AG10803 (cell line): ENCODE measurements at places on chromosomes 12 and 14.

DNA sequence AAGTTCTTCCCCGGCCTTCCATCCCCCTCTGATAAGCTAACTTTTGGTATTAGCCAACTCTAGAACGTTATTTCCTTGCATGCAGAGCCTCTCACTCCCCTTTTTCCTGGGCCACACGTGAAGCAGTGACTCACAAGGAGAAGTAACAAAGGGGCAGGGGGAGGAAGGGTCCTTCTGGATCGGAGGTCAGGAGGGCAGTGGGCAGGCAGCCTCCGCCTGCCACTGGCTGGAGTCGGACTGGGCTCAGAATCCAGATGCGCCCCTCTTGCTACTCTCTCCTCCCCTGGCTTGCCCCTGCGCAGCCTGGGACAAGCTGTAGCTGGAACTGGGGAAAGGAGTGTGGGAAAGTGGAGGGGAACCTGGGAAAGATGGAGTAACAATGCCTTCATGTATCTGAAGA, 55.0 kb downstream of the TPCN1 start:
- no peak for DNase-seq

GRCh38 chr14:105180592-105181548, at the start of gene NUDT14:
Gene NUDT14 (minus strand): TSS chr14:105181312. CDS start chr14:105181209, 103 bp downstream.
- DNase-seq, result peak; percentile 16

DNA sequence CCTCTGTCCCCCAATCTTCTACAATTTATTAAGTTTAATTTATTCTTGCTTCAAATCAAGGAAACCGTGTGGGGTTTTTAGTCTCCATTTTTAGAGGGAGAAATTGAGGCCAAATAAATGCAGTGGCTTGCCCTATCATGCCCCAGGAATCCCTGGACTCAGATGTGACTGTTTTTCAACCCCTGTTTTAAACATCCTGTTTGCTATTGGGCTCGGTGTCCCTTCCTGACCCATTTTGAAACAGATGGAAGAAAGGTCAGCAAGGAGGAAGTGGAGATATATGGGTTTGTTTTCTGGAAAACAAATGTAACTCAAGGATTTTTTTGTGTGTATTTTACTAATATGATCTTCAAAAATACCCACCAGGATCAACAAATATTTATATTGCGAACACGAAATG, 84.7 kb downstream of the DACT1 start:
- no peak for DNase-seq

GRCh38 chr14:55921511-55921910, 196.7 kb upstream of the PELI2 start:
- DNase-seq, result no peak

GRCh38 chr12:88922816-88923215, 342.5 kb upstream of the KITLG start:
- DNase-seq, result peak; percentile 39

GRCh38 chr12:44098786-44099185, 262.9 kb downstream of the TMEM117 start:
- no peak for DNase-seq

- DNase-seq, result no peak
These were observed 481 bp downstream of the REC8 start for GRCh38 chr14:24172261-24172860.

DNA sequence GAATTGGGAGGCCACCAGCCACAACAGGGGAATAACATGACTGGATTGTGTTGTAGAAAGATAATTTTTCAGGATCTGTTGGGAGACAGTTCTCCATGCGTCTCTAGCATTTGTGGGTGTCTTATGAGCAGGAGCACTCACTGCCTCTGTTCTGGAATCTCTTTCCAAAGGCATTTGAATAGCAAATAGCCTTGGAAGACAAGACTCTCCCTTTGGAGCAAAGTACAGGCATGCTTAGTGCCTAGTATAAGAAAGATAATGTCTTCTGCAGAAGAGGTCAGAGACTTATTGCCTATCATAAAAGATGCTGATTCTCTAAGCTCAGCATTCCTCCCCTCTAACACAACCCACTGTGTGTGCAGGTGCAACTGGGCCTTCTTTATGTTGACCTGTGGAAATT, 58.3 kb downstream of the VCPKMT start:
- no peak for DNase-seq

DNA sequence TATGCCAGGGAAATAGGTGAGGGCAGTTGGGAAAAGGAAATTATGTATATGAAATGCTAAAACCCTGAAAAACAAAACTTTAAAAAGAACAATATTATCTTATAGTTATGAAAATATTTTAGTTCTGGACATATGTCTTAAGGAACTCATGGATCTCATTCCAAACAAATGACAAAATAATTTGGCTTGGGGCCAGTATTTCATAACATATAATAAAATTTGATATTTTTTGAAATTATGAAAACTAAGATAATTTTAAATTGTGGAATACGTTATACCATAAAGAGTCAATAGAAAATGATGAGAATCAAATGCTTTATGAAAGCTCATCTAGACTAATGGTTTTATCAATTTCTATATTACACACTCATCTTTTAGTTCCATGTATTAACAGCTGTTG, 173.8 kb upstream of the DCN start:
- DNase-seq, result no peak

DNA sequence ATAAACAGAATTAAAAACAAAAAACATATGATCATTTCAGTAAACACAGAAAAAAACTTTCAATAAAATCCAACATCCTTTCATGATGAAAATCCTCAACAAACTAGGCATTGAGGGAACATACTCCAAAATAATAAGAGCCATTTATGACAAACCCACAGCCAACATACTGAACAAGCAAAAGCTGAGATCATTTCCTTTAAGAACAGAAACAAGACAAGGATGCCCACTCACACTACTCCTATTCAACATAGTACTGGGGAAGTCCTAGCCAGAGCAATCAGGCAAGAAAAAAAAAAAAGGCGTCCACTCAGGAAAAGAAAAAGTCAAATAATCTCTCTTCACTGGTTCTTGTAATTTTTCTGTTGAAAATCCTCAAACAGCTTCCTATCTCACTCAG, 30.1 kb downstream of the MRPL42 start:
- no peak for DNase-seq

DNA sequence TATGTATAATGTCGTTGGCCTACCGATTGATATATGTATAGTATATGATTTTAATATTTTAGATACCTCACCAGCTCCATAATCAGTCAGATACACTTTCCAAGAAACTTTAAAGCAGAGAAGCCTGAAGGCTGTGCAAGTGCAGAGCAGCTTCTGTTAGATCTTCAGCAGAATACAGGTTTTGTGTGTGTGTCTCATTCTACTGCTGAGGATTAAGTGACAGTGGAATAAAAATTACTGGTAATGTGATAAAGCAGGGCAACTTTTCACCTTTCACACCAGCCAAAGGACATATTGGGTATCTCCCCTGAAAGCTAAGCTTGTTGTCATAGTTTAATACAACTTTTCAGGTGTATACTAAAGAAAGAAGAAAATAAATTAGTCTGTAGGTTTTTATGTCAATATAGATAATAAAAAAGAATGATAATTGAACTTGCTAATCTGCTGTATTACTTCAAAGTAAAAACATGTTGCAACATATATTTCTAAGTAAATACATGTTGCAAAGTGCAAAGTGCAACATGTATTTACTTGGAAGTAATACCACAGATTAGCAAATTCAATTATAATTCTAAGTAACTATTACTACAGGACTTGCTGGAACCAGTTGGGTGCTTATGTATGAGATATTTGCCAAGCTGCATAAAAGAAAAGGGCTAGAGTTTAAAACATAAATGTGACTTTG, 128.3 kb downstream of the SLC16A7 start:
- no peak for DNase-seq

DNA sequence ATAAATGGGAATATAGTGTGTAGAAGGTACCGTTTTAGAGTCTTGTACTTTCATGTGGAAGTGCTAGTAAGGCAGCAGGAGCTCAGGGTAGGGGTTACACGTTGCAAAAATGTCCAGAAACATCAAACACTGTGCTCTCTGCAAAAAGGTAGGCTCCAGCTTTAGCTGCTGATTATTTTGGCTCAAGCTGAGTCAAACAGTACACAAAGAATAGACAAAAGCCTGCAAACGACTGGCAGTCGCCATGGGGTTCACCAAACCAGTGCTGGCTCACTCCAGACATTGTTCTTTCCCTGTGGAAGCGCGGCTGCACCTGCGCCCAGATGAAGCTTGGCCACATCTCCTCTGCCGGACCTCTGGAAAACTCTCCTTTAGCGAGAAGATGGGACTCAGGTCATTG, 45.3 kb upstream of the NAA30 start:
- DNase-seq, result no peak

- no peak for DNase-seq
These were observed 1.4 kb downstream of the AKAP6 start for GRCh38 chr14:32330351-32331111.

GRCh38 chr14:41144370-41144769, 462.3 kb upstream of the LRFN5 start:
- no peak for DNase-seq

DNA sequence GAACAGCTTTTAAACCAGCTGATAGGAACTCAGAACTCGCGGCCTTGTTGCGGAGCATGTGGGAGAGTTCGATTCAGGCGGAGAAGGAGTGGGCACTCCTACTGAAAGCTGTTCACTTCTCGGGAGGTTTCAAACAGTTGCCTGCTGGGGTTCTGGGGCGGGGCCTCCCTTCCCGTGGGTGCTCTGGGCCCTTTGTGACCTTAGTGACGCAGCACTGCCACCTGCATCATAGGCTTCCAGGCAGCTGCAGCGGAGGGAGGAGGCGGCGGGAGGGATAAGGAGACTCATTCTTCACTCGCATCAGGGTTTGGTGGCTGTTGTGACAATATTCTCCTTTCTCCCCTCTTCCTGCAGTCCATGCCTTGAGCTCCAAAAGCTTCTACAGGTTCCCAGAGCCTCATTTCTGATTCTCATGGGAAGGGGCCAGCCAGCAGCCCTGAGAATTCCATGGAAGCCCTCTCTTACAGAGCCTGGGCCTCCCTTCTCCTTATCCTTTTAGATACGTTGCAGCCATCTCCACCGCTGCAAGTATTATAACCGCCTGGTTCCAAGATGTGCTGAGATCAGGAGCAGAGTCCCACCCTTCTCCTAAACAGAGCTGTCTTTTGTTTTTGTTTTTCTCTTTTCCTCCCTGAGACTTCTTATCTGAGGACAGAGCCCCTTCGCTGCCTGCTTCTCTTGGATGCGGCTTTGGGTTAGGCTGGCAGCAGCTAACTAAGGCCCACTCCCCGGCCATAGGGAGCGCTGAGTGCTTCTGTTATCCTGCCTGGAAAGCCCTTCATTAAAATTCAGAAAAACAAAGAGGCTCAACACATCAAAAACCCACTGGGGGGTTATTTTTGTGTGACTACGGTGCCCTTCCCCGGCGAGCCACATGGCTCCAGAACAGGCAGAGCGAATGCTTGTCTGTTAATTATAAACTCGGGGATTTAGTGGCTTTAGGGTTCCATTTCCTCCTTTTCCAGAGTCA, 67.6 kb upstream of the GPATCH2L start:
- no peak for DNase-seq

GRCh38 chr14:26132061-26132645, 465.7 kb downstream of the NOVA1 start:
- DNase-seq, result no peak

DNA sequence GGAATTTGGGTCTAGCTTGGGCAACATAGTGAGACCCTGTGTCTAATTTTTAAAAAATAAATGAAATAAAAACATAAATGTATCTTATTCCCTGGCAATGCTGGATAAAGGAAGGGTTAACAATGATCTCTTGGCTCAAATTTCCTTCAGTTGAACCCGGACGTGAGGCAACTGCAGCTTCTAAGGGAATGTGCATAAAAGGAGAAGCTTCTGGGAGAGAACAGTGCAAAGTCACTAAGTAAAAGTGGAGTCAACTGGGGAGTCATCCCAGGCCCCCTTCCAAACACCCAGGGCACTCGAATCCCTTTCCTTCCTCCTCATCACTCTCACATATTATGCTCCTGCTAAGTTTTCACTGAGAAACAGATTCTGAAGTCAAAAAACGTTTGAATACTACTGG, 147.3 kb downstream of the PPM1H start:
- no peak for DNase-seq
